Activated CD4-positive, alpha-beta T cell treated with anti-CD3 and anti-CD28 coated beads, Interleukin-10, Interleukin-2, amounts not matched to agents 100 ng/mL and 50 ng/mL, durations not matched to agents 16 hours and 8 hours (primary cell): ENCODE measurements at places on chromosomes 16 and 17.

GRCh38 chr17:11909348-11909747 lies 87.9 kb downstream of the ZNF18 start:
- DNase-seq = no peak

DNA sequence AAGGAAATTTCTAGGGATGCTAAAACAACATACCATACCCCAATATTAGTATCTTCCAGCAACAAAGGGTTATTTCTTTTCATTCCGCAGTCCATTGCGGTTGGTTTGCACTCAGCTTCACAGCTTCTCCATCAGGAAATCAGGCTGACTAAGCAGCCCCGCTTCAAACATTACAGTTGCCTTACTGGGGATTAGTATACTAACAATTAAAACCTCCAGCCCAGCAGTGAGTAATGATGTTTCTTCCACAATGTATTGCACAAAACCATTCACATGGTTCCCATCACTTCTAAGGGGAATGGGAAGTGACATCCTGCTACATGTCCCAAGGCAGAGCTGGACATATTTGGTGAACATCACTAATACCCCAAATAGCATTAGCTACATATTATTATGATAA lies 1384.9 kb downstream of the CDH8 start:
- DNase-seq = no peak

- peak; percentile 47 for DNase-seq
These were observed 25.6 kb downstream of the WIPI1 start for GRCh38 chr17:68431661-68432071.

- DNase-seq = no peak
These were observed 4.6 kb downstream of the GAN start for GRCh38 chr16:81319221-81319912.

DNA sequence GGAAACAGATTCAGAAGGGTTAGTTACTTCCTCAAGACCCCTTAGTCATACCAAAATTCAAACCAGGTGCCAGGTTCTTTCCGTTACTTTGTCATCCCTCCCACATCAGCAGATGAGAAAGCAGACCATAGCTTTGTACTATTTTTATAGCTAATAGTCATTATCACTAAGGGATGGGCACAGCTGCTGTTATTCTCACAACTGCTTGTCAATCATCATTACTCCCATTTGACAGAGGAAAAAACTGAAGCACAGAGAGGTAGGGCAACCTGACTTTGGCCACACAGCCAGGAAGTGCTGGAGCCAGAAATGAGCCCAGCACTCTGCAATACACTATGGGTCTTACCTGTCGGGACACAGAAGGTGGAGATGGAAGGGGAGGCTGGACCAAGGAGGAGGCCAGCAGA lies 30.0 kb downstream of the TEKT5 start:
- DNase-seq = no peak

- no peak for DNase-seq
These were observed 8.5 kb downstream of the ZACN start for GRCh38 chr17:76087531-76087930.

- DNase-seq = no peak
These were observed 17.2 kb upstream of the NSMCE1 start for GRCh38 chr16:27285676-27286196.

GRCh38 chr16:23987443-23987842 lies 151.7 kb downstream of the PRKCB start:
- DNase-seq = peak; percentile 26

DNA sequence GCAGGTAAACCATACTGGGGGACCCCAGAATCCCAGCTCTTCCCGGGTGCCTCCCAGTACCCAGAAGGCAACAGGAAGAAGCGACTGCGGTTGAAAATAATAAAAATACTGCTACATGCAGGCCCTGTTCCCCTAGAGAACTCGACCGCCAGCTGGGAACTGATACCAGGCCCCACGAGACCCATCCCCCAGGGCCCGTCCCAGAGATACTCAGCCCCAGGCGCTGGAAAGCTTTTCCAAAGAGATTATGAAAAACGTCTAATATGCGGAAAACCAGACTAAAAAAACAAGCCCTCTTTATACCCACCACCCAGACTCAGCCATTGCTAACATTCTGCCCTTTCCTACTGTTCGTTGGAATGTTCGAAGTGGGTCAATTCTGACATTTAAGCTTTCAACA lies 12.9 kb upstream of the MEAK7 start:
- DNase-seq = no peak

- DNase-seq = no peak
These were observed 369.1 kb downstream of the CPPED1 start for GRCh38 chr16:12434567-12434966.

DNA sequence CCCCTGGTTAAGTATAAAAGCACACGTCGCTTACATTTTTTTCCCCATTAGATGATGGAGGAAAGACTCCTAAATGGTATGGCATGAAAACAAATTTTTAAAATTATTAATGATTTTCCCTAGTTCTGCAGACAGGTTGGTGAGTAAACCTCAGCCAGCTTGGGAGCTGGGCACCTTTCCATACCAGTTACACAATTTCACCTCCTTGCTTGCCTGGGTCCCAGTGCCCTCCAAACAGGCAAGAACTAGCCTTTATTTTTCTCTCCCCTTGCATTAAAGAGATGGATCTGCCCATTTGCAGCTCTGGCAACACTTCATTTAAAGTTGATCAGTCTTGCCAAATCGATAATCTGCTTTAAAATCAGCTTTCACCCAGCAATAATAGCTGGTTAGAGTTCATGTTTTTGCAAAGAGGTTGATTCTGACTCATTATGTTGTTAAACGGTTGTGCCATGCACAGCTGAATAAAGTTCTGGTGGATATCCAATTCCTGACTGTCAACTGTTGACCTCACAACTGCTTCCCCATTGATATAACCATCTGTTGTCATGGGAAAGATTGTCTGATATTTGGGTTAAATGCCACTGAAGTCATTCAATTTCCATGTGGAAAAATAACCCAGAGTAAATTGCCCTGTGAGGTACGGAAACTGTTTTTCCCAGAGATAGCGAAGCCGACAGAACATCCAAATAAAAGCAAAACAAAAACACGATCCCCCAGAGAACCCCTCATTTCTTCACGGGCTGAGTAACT lies 1.3 kb downstream of the C17orf58 start:
- peak; percentile 44 for DNase-seq

DNA sequence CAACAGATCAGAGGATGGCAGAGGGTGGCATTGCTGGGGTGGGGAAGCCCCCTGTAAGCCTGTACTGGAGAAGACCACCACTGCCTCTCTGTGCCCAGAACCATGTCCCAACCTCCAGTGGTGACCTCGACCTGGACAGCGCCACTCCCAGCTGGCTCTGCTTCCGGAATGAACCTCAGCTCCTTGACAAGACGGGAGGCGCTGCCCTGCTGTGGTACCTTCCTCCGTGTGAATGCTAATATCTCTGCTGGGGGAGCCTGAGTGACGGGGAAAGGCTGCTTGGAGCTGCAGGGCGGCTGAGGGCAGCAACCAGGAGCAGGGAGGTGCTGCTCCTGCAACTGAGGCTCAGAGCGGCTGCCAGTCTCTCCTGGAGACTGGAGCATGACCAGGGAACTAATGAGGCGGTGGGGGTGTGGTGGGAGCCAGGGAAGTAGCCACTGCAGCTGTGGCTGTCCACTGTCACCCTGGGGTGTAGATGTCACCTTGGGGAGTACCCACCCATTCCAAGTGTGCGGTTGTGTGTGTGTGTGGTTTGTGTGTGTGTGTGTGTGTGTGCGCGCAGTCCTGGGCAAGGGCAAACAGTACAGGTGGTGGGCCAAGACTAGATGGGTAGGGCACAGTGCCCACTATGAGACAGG lies 6.2 kb downstream of the PRCD start:
- DNase-seq = no peak

- DNase-seq = peak; percentile 22
These were observed 523 bp downstream of the KCTD2 start for GRCh38 chr17:75047398-75048098.

- DNase-seq = no peak
These were observed 24.5 kb upstream of the C1QTNF8 start for GRCh38 chr16:1120577-1120941.

- peak; percentile 87 for DNase-seq
These were observed 150.7 kb downstream of the SOCS1 start for GRCh38 chr16:11105038-11105903.

- no peak for DNase-seq
These were observed 386.1 kb downstream of the SEC14L1 start for GRCh38 chr17:77526728-77527350.

GRCh38 chr17:21524211-21524591 lies 148.0 kb downstream of the KCNJ12 start:
- no peak for DNase-seq

- DNase-seq = no peak
These were observed 1762.2 kb downstream of the TP53TG3F start for GRCh38 chr16:35221482-35222185.
